Activated CD8-positive, alpha-beta memory T cell treated with anti-CD3 and anti-CD28 coated beads for 4 hours (primary cell): ENCODE measurements at places on chromosomes 7 and 10.

DNA sequence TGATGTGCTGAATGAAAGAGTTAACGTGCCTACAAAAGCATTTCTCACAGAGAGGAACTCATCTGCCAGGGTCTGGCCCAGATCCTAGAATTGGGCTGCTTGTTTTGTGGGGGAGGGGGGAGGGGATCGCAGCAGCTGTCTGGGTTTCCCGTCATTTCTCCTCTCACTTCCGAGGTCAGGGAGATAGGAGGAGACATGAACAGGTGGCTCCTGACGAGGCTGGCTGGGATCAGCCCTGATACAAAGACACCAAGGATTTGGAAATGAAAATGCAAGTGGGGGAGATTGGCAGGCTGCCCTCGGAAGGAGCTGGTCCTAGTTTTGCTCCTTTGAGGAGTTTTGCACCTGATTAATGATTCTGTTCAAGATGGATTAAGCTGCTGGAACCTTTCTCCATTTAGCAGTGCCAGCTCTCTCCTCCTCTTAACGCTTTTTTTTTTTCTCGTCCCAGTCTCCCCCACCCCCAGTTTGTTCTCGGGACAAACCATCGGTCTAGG, 86.8 kb upstream of the KMT2C start:
- DNase-seq = no peak

GRCh38 chr10:59649606-59650346, 59.9 kb downstream of the SLC16A9 start:
- DNase-seq = no peak

GRCh38 chr7:36874041-36874440, 149.7 kb upstream of the AOAH start:
- no peak for DNase-seq

DNA sequence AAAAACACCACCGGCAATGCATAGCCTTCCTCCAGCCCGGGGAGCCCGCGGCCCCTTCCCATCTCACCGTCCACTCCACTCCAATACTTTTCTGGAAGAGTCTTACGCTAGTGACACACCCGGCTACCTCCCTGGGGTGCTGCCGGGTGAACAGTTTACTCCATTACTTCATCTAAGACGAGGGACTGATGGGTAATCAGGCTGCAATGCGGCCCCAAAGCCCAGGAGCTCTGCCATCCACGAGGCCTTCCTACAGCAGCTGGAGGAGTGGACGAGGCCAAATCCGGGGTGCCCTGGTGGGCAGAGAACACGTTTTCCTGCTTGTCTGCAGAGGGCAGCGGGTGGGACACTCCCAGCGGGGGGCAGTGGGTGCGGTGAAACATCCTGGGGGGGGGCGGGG, 356.2 kb upstream of the SHH start:
- DNase-seq = no peak

DNA sequence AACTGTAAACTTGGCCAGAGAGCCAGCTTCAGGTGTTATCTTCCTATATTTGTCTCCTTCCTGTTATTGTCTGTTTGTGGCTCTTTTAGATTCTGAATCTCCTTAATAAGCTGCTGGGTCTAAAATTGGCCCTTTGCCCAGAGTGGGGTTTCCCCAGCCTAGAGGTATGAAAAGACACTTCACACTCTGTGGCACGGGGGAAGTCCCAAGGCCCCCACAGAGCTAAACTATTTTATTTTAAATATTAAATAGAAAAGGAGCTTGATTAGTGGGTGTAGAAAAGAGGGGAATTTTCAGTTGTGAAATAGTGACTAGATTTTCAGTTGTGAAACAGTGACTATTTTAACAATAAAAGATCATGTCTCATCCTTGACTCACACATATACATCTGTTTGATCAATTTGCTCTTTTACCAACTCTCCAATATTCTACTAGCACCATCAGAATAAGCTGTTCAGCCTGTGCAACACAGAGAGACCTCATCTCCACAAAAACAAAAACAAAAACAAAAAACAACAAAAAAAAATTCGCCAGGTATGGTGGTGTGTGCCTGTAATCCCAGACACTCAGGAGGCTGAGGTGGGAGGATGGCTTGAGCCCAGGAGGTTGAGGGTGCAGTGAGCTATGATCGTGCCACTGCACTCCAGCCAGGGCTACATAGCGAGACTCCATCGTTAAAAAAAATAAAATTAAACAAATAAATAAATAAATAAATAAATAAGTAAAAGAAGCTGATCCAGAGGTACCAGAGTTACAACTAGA, 24.9 kb upstream of the ADO start:
- peak; percentile 91 for DNase-seq

- peak; percentile 9 for DNase-seq
These were observed 14.3 kb downstream of the ZNF282 start for GRCh38 chr7:149209518-149210269.

GRCh38 chr7:100563809-100564400, 9.8 kb downstream of the SAP25 start:
- peak; percentile 67 for DNase-seq
